Activated T-cell treated with anti-CD3 and anti-CD28 coated beads, Interleukin-2, amount 50 U/mL, for 1 hour (primary cell): ENCODE measurements at places on chromosomes 1 and 21.

GRCh38 chr1:211359876-211360275 is 33.2 kb downstream of the TRAF5 start:
- DNase-seq = no peak

DNA sequence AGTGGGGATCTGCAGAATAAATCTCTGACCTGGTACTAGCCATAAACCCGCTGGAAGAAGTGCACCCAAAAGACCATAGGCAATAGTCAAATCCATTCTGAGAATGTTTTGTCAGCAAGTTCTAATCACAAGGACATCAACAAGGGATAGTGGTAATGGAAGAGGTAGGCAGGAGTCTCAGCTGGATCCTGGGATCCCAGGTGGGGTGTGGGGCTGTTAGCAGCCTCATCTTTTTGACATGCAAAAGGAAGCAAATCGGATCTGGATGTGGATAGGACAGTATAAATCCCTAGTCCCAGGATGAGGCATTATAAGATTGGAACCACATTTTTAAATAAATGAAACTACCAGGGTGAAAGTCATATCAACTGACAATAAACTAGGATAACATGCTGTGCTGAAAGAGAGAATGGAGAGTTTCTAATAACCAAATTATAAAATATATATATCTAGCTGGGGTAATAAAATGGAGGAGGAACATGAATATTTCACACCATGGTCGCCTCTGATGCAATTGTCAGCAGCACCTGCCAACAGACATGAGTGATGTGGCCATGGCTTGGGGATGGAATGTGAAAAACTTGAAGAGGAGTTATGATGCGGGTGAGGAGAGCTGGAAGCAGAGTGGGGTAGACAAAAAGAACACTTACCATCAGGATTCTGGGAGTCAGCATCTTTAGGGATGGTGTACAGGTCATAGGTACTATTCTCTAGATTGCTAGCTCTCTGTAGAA is 23.7 kb upstream of the PEX19 start:
- no peak for DNase-seq

- DNase-seq = no peak
Observed at GRCh38 chr1:17984583-17984982, 123.0 kb upstream of the IGSF21 start.

GRCh38 chr1:30277911-30278310 is 445.5 kb downstream of the MATN1 start:
- no peak for DNase-seq

- no peak for DNase-seq
Observed at GRCh38 chr1:58620926-58621325, 43.9 kb upstream of the TACSTD2 start.

- DNase-seq = no peak
Observed at GRCh38 chr1:29711582-29712283, 475.4 kb downstream of the PTPRU start.

GRCh38 chr1:202291961-202292712 is 49.6 kb downstream of the UBE2T start:
- DNase-seq = no peak

DNA sequence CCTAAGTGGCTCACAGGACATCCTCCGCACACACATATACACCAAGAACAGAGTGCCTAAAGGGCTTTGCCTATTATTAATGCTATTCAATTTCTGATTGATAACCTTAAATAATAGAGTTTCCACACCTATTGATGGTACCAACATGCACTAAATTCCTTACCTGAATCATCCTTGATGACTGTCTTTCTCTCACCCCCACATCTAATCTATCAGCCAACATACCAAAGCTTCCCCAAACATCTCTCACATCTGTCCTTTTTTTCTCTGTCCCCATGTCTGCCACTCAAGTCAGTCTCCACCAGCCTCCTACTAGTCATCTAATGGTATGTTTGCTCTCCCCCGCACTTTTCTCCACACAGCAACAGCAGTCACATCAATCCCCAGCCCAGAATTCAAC is 174.4 kb downstream of the DSCAM start:
- no peak for DNase-seq

GRCh38 chr1:6152181-6152580 is 27.9 kb downstream of the CHD5 start:
- DNase-seq = no peak

DNA sequence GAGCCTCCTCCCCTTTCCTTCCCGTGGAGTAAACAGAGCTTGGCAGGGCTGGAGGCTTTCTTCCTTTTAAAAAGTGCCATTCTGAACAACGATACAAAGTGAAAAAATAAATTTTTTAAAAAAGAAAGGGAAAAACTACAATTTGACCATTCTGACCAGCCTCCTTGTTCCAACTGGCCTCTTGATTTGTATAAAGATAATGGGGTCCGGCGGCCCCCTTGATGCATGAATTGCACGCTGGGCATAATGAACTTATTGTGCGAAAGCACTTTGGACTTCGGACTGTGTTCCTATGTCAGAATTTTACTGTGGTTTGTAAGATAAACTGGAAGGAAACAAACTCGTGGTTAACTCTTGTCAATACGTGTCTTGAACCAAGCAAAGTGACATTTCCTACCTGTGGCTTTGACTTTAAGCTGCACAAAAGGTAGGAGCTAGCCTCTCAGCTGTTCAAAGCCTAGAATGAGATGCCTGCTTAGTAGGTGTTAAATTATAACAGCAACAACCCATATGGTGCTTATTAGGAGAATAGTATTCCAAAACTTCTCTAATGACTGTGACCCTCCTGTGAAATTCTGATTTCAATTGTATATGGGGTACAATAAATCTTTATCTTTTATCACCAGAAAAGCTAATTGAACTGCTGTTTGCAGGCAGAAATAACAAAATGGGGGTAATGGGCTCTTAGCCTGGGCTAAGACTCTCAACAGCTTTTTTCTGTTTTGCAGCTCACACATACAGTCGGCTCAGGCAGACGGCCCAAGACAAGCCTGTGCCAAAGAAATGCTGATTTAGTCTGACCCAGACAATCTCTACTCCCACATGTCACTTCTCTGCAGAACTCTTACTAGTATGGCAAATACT is 9.3 kb downstream of the IRF2BP2 start:
- DNase-seq = no peak

DNA sequence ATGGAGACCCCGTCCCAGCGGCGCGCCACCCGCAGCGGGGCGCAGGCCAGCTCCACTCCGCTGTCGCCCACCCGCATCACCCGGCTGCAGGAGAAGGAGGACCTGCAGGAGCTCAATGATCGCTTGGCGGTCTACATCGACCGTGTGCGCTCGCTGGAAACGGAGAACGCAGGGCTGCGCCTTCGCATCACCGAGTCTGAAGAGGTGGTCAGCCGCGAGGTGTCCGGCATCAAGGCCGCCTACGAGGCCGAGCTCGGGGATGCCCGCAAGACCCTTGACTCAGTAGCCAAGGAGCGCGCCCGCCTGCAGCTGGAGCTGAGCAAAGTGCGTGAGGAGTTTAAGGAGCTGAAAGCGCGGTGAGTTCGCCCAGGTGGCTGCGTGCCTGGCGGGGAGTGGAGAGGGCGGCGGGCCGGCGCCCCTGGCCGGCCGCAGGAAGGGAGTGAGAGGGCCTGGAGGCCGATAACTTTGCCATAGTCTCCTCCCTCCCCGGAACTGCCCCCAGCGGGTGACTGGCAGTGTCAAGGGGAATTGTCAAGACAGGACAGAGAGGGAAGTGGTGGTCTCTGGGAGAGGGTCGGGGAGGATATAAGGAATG is 505 bp downstream of the LMNA start:
- DNase-seq = peak; percentile 59

GRCh38 chr1:170558731-170559130 is 26.8 kb downstream of the GORAB start:
- DNase-seq = no peak

- no peak for DNase-seq
Observed at GRCh38 chr1:184424945-184425344, 38.1 kb downstream of the C1orf21 start.

DNA sequence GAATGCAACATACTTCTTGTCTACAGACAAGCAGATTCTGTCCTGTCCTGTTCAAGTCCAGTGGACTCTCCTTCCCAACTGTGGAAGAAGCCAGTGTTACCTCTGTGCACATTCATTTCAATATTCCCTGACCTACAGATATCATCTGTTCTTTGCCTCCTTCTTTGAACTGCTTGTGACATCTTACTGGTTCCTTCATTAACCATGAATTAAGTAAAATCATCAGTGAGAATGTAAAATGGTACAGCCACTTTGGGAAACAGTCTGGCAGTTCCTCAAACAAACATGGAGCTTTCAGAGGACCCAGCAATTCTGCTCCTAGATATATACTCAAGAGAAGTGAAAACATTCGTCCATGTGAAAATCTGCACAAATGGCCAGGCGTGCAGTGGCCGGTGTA is 6.8 kb downstream of the SRARP start:
- no peak for DNase-seq

GRCh38 chr1:212777151-212777550 is 14.4 kb downstream of the NSL1 start:
- DNase-seq = no peak

- DNase-seq = no peak
Observed at GRCh38 chr1:114135786-114136185, 17.9 kb downstream of the SYT6 start.

GRCh38 chr1:90339811-90340210 is 344.9 kb downstream of the ZNF326 start:
- DNase-seq = no peak

GRCh38 chr1:5981009-5981380 is 11.2 kb downstream of the NPHP4 start:
- DNase-seq = no peak

DNA sequence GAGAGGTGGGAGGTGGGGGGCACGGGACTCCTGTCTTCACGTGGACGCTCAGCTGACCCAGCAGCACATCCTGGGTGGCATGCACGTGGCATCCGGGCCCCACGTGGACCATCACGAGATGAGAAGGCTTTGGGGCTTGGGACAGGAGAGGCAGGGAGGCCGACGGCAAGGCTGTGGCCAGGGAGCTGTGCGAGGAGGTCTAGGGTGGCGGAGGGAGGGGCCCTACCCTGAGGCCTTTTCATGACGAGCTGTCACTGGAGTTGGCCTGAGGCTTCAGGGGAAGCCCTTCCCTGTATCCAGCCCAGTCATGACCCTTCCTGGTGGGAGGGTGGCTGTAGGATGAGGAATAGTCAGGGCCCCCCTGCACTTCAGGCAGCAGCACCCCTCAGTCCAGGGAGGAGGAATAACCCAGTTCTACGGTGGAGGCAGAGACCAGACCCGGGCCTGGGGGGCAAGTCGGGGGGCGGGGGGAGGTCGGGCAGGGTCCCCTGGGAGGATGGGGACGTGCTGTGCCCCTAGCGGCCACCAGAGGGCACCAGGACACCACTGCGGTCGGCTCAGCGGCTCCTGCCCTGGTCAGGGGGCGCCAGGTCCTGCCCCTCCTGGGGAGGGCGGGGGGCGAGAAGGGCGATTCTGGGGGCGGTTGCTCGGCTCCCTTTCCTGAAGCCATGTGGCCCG is 2.0 kb upstream of the PERM1 start:
- peak; percentile 73 for DNase-seq

- DNase-seq = no peak
Observed at GRCh38 chr1:220700556-220701179, 10.5 kb downstream of the C1orf115 start.

DNA sequence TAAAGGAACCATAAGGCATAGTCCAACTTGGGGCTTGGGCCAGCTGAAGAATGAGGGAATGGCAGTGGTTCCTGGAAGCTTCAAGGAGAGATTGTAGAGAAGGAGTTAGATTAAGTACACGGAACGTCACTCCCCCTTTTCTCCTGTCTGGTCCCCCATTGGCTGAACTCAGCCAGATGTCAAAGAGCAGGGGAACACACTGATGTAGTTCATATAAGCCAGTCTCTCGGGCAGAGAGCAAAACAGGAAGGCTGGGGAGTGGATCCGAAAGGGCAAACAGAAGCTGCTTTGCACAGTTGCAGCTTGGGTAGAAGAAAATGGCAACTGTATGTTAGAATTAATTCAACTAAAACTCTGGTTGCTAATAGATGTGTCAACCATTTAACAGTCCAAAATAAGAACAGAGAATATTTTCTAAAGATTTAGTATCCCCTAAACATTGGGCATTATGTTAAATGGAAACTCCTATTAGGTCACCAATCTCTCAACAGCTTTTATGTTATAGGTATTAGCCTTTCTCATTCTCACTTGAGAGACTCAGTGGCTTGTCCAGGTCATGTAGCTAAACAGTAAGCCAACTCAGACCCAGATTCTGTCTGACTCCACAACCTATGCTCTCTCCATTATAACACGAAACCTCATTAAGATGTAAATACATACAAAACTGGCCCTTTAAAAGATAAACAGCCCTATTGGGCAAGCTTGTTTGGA is 600.7 kb upstream of the USP24 start:
- no peak for DNase-seq

- DNase-seq = no peak
Observed at GRCh38 chr1:48678710-48679505, 97.8 kb downstream of the BEND5 start.

DNA sequence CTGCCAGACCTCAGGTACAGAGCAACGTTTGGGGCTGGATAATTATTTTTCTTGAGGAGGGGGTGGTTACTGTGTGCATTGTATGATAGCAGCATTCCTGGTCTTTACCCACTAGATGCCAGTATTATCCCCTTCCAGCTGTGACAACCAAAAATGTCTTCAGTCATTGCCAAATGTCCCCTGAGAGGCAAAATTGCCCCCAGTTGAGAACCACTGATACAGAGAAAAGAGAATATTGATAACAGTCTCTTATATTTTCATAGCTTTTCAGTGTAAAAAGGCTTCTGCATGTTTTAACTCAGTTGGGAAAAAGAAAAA is 51.8 kb upstream of the SYT14 start:
- DNase-seq = no peak

DNA sequence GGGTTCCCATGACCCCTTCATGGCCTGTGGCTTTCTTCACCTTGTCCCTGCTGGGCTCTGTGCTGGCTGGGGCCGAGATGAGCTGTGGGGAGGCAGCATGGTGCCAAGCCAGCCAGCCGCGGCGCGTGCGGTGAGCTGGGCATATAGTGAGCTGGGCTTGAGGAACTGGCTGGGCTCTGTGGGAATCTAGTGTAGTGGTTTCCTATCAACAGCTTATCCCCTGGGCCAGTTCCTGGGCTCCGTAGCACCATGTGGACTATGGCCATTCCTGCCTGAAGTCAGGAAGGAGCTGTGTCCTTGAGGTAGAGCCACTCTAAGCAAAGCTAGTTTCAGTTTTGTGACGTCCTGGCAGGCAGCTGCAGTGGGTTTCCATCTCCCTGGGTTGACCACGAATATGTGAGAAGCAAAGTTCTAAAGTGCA is 1.8 kb downstream of the NCMAP start:
- no peak for DNase-seq

GRCh38 chr1:41957568-41957967 is 38.8 kb upstream of the HIVEP3 start:
- no peak for DNase-seq

- no peak for DNase-seq
Observed at GRCh38 chr1:98949621-98950020, 55.0 kb downstream of the PLPPR5 start.
